ENCODE measurements at places on chromosomes 7 and 10.

DNA sequence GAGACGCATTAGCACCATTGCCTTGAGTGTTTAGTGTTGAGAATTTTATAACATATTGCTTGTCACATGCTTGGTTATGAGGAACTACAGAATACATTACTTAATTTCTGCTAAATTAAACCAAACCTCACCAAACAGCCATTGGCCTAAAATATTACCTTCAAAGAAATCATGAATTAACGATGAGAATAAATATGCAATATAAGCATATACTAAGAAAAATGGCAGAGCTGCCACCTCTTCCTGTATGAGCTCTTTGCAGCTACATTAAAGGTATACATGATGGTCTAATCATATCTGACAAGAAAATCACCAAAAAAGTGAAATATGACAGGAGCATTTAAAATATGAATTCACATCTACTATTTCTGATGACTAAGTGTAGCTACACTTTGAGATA lies 5.2 kb upstream of the RHEB start:
- no peak for DNase-seq

DNA sequence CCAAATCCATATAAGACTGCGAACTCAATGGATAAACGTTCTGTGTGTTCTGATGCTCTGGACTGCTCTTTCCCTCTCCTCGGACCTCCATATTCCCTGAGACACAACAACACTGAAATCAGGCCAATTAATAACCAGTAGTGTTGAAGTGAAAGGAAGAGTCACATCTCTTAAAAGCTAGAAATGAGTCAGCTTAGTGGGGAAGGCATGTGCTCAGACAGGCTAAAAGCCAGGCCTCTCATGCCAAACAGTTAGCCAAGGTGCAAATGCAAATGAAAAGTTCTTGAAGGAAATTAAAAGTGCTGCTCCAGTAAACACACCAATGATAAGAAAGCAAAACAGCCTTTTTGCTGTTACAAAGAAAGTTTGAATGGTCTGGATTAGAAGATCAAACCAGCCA lies 29.3 kb downstream of the TNS3 start:
- DNase-seq, result no peak

DNA sequence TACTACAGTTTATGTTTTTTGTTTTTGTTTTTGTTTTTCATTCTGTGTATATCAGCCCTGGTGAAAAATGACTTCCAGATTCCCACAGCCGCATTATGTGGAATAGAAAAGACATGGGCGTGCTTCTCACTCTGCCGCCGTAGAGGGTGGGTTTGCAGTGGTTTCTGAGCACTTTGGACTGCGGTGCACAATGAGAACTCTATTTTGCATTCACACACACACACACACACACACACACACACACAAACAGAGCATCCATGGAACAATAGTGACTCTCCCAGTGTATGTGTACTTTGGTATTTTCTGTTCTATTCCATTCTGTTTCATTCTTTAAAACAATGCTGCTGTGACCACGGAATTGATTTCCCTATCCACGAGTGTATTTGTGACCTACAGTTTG lies 657.3 kb upstream of the FOXK1 start:
- DNase-seq, result no peak

DNA sequence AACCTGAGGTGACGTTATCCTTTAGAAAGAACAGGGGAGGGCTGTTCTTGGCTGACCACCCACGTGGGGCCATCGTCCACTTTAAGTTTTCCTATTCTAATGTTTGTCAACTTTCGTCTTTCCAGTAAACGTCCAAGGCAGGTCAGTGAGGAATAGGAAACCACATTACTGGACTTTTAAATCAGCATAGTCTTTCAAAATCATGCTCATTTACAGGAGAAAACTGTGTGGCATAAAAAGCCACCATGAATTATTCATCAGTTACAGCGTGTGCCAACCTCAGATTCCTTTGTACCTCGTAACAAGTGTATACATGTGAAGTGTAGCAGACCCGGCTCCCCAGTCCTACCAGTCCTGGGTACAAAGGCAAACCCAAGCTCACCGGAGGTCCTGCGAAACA lies 25.1 kb upstream of the ABLIM1 start:
- DNase-seq, result no peak

GRCh38 chr10:79137300-79137756 lies 68.6 kb downstream of the ZMIZ1 start:
- no peak for DNase-seq

GRCh38 chr7:25849500-25850184 lies 302.4 kb upstream of the NFE2L3 start:
- DNase-seq, result peak; percentile 98

GRCh38 chr10:131099028-131099726 lies 212.3 kb downstream of the TCERG1L start:
- DNase-seq, result no peak

- DNase-seq, result no peak
These were observed 13.9 kb downstream of the PIK3AP1 start for GRCh38 chr10:96706331-96706853.

DNA sequence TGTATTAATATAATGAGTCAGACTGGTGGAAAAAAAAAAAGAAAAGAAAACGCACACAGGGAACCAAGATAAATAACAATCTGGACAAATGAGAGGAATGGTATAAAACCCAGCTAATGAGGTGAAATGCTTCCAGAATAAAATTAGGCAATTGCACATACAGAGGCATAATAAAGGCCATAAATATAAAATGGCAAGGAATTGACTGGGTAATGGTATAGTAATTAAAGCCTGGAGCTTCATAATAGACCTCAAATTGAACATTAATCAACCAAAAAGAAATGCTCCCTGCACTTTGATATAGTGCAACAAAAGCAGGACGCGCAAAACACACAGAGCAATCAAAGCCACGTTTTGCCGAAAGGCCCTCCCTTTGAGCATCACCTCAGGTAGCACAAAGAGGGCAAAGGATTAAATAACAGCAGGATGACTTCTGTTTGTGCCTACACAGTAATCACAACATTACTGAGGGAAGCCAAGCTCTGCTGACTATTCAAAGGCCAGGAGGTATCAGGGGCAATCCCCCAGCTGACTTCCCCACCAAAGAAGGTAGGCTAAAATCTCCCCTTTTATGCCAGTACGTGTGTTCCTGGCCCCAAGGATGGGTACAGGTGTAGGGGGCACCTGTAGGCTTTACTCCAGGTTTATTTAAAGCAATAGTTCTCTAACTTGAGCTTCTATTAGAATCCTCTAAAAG lies 343.7 kb downstream of the ELMO1 start:
- DNase-seq, result no peak

- DNase-seq, result no peak
These were observed 710 bp upstream of the LDB3 start for GRCh38 chr10:86667421-86668181.

- DNase-seq, result no peak
These were observed 157.3 kb upstream of the ADCY1 start for GRCh38 chr7:45416846-45417245.

GRCh38 chr7:109178342-109178741 lies 608.7 kb downstream of the DNAJB9 start:
- no peak for DNase-seq

- no peak for DNase-seq
These were observed 69.9 kb upstream of the MRLN start for GRCh38 chr10:59823111-59823510.

- DNase-seq, result no peak
These were observed 22.8 kb upstream of the TTYH3 start for GRCh38 chr7:2608921-2609411.

DNA sequence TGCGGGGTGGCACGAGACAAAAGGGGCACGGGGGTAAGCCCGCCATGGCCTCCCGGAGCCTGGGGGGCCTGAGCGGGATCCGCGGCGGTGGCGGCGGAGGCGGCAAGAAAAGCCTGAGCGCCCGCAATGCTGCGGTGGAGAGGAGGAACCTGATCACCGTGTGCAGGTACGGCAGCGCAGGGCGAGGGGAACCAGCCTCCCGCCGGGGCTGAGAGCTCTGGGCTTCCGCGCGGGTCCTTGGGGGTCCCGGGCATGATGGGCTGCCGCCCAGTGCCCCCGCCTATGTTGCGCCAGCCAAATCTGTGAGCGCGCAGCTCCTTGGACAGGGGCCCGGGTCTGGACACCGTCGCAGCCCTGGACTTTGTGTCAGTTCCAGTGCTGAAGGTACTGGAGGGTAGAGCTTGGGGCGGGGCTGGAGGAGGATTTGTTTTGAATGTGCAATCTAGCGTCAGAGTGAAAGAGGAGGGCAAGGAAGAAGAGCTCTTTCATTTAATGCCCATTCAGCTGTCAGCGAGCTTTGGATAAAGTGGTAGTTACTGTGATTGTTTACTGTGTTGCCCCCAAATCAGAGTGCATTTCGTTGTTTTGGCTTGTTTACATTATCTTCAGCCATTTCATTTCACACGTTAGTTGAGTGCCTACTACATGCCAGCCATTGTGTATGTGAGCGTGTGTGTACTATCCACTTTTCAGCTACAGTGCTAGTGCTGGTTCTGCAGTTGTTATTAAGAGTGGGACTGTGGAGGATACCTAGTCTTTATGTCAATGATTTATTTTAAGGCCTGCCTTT lies 777 bp downstream of the RUNDC3B start:
- DNase-seq, result no peak

GRCh38 chr7:45716380-45717203 lies 142.4 kb downstream of the ADCY1 start:
- DNase-seq, result no peak

DNA sequence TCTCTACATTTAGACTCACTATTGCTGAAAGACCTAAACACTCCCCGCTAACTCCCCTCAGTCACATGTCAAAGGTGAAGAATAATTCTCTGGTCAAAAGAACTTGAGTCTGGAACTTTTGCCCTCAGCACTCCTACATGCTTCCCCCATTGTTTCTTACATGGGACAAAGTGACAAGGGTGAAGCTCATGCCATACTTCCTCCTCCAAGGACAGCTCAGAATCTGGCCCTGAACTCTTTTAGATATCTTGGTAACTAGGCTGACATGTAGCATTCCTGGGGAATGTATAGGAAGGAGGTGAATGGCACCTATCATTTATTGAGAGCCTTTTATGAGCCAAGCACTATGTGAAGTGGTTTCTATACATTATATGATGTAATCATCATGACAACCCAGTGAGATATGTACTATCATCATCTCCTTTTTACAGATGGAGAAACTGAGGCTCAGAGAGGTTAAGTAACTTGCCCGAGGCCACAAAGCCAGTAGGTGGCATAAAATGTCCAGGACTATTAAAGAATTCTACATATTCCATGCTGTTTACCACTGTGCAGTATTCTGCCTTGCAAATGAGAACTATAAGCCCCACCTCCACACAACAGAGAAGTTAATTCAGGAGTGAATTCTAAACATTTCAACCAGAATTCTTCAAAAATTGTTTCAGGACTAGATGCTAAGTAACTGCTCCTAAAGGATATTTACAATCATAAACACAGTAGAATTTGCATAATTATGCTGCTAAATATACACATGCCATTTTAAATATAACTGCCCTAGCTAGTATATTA lies 246.6 kb downstream of the ARHGAP21 start:
- DNase-seq, result no peak

DNA sequence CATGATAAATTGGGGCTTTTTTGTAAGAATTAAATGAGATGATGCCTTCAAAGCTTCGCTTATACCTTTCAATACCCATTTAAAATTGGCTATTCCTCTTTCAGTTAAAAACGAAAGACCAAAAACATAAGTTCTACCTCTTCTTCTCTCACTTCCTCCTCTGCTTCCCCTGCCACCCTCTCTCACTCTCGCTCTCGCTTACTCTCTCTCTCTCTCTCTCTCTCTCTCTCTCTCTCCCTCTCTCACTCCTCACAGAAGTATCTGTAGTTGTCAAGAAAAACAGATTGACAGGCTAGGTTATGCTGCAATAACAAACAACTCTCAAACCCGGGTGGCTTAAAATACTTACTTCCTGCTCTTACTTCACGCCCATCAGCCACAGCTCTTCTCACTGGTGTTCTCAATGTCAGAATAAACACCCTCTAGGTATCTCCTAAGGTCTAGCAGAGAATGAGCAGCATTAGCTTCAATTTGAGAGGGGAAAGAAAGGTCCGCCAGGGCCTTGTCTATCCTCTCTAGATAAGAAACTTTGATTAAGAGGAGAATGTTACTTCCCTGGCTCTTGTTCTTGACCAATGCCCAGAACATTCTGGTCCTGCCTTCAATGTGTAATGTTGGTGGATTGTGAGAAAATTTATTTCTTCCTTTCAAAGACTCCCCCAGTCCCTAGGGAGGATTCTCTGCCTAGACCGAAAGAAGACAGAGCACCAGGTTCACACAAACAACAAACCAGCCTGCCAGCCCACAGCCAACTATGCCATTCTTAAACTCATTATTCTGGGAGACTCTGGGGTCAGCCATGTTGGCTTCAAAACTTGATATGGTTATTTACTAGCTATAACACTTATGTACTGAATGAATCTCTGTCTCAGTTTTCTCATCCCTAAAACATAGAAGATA lies 1028.7 kb downstream of the XPNPEP1 start:
- DNase-seq, result no peak

GRCh38 chr7:126948664-126949063 lies 304.1 kb downstream of the GRM8 start:
- DNase-seq, result no peak

- DNase-seq, result no peak
These were observed 77.5 kb upstream of the GRB10 start for GRCh38 chr7:50860174-50860573.

DNA sequence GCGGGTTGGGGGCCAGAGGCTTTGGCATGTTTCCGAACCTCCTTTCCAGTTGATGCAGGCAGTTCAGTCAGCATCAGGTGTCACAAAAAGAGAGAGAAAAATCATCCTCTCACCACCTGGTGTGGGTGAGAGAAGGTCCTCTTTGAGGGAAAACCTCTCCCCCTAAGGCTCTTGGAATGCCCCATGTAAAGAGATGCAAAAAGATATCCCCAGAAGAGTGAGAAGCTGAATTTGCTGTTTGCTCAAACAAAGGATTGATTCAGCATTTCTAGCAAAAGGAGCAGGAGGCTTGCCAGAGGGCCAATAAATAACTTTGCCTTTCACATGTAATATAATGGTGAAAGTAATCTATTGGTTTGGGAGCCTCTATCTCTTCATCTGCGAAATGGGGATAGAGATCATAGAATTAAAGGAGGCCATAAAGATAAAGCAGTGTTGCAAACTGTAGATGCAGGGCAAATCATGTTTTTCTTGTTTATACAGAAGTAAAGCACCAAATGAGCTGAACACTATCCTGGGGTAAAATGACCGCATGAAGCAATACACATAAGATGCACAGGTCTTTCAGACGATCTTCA lies 425.9 kb downstream of the LRMDA start:
- no peak for DNase-seq
